ENCODE measurements at places on chromosomes 6 and 20. TPM values are rescaled to one million over a fixed set of nuclear protein-coding genes. Genes with fewer than 3 reads are reported as not detected.

The SPTLC3 gene
- total RNA-seq, result 0.94 TPM

The GPSM3 gene
- 260 TPM for total RNA-seq

The ATG5 gene
- total RNA-seq, result 28.5 TPM

The FAM210B gene
- total RNA-seq, result 13.6 TPM

The IL17A gene
- total RNA-seq, result not detected

The ANGPT4 gene
- total RNA-seq, result not detected

The SAPCD1 gene
- total RNA-seq, result 18.1 TPM

DNA sequence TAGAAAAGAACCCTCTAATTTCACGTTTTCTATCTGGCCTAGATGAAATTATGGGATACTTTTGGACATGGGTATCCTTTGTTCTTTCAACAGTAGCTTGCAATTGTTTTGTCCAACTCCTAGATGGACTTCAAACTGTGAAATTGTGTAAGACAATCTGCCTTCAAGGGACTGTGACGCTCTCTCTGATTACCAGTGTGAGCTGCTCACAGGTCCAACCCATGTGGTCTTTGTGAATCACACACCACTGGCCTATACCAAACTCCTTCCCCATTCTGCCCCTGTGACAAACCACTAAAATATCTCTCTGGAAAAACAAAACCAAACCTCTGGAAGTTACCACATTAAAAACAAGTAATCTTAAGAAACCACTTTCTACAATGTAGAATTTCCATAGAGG is 59.5 kb downstream of the NINL start:
- DNase-seq, result no peak

DNA sequence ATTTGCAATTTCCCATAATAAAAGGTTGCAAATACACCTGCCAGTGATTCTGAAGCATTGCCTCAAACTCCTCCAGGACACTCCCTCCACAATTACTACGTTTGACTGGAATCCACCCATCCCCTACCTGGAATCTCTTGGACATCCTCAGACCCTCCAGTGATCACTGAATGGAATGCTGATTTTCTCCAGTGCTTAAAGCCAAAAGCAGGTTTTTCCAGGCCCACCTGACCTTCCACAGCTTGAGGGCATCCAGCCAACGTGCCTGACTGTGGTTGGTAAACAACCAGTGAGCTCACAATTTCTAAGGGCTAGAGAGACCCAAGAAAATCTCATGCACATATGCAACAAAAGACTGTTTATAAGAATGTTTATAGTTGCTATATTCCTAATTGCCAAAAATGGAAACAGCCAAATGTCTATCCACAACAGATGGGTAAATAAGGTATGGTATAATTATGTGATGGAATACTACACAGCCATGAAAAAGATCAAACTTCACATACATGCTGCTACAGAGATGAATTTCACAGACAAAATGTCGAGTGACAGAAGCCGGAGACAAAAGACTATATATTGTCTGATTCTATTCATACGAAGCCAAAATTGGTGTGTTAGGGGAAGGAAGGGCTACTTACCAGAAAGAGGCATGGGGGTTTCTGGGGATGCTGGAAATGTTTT is 147.1 kb upstream of the RREB1 start:
- DNase-seq, result no peak

DNA sequence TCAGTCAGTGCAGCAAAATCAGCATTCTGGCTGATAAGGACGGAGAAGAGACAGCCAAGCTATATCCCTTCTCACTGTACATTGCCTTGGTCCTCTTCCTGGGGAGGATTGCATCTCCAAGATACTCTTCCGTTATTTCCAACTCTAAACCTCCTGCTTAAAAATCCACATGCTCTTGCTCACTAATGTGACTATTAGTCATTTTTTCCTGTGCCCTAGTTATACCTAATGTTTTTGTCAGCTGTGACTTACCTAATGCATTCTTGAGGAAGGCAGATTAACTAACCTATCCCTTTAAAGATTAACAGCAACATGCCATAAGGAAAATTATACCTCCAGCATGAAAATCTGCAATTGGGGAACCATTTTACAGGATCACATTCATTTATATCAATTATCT is 317.6 kb downstream of the BTBD9 start:
- no peak for DNase-seq

DNA sequence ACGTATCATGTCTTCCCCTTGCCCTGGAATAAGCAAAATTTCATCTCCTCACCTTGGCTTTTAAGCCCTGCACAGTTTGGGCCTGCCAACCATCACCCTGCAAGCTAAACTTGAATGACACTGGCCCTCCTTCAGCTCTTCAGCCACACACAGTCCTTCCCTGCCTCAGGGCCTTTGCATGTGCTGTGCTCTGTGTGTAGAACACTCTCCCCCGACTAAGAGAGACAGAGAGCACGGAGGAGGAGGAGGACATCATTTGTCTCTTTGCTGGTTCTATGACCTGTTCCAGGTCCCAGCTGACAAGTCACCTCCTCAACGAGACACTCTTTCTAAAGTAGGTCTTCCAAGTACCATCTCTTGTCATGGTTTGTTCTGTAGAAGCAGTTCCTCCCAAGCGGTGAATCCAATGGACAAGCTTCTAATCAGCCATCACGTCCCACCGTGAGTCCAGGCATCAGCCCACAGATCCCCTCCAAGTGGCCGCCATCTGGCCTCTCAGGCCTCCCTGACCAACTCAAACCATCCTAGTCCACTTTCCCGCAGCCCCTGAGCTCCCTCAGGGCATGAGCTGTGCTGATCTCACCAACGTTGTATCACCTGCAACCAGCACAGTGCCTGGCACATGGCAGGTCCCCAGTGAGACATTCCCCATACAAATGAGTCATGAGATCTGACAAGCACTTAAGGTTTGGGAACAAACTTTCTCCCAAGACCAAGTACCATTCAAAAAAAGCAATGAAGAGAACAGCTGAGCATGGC is 30.5 kb downstream of the NFATC2 start:
- DNase-seq, result no peak

DNA sequence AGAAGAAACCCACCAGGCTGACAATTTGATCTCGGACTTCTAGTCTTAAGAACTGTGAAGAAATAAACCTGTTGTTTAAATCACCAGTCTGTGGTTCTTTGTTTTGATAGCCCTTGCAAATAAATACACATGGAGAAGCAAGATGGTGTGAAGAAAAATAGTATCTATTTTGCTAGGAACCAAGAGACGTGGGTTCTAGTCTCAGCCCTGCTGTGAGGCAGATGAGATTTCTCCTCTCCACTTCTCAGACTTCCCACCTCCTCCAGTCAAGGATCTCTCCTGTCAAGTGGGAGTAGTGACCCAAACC is 294.9 kb upstream of the JARID2 start:
- no peak for DNase-seq

- DNase-seq, result no peak
Measured at GRCh38 chr20:23127506-23128279, 41.6 kb upstream of the CD93 start.

- no peak for DNase-seq
Measured at GRCh38 chr6:125231133-125231532, 70.6 kb downstream of the HDDC2 start.

- no peak for DNase-seq
Measured at GRCh38 chr6:13493147-13493546, 5.7 kb upstream of the GFOD1 start.

DNA sequence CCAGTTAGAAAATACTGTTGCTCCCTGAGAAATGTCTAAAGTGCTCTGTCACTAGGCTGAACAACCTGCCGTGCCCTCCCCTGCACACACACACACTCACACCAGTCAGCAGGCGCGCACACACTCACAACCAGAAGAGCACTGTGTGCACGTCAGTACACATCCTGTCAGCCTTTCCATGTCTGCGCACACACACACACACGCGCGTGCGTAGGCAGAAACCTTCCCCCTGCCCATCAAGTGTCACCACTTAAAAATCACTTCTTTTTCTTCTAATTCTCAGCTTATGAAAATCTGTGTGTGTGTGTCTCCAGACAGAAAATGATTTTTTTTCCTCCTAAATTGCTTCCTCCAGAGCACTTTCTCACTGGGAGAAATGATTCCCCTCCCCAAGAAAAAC is 100.3 kb downstream of the EDN3 start:
- no peak for DNase-seq

DNA sequence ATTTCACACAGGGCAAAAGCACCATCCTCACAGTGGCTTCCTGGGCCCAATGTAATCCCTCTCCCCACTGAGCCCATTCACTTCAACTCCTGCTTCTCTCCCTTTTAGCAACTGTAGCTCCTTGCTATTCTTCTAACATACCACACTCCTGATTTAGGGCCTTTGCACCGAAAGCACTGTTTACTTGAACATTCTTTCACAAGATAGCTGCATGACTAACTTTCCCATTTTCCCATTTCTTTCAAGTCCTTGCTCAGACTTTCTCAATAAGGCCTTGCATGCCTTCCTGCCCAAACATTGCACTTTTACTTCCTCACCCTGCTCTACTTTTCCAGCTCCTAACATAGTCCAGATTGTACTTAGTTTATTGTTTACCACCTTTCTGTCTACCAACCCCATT is 73.0 kb downstream of the SHPRH start:
- DNase-seq, result no peak

- no peak for DNase-seq
Measured at GRCh38 chr20:19502169-19502568, 255.9 kb upstream of the RIN2 start.

- DNase-seq, result no peak
Measured at GRCh38 chr6:117137711-117138110, 127.6 kb upstream of the VGLL2 start.

DNA sequence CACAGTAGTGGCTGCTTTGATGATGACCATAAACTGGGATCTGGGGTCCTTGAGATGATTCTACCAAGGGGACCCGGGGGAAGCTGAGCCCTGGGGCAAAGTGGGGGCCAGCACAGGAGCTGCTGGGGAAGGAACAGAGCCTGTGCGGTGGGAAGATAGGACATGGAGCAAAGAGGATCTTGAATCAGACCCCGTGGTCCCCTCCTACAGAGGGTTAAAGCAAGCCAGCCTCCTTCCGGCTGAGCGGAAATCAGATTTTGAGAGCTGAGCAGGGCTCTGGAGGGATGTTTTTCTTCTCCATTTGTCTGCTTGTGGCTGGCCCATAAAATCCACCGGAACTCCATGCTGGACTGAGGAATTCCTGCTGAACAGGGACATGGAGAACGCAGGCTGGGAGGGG is 10.1 kb upstream of the TCF15 start:
- DNase-seq, result no peak

- no peak for DNase-seq
Measured at GRCh38 chr20:48783533-48784272, 44.1 kb downstream of the PREX1 start.

DNA sequence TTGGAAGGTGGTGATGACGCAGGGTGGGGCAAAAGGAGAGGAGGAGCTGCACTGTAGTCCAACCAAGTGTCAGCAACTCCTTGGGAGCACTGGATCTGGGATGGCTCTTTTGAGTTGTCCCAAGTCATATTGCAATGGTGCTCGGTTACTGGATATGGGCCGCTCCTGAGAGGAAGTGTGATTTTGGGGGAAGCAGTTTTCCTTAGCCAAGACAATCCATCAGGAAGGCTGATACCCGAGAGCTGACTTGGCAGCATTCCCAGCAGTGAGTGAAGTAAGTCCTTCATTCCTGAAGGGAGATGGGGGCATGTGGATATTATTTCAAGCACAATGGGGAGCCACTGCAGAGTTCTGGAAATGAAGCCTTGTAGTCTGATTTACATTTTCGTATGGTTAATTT is 354.1 kb downstream of the RFPL4B start:
- DNase-seq, result no peak
